Neural cell (in vitro differentiated cells): ENCODE measurements at places on chromosomes 5 and 9. TPM values are rescaled to one million over a fixed set of nuclear protein-coding genes. Genes with fewer than 3 reads are reported as not detected.

Gene FAM240B
- polyA plus RNA-seq, result not detected in 2 replicates

Gene GPR150
- 0.22 TPM in 1 of 2 replicates, not detected in the other for polyA plus RNA-seq

Gene MYORG
- 0.58 and 1.0 TPM in 2 replicates for polyA plus RNA-seq

Gene DIRAS2
- 26.7 and 27.6 TPM in 2 replicates for polyA plus RNA-seq

Gene PDE6A
- polyA plus RNA-seq, result not detected in 2 replicates

Gene RNF208
- polyA plus RNA-seq, result 1.2 and 1.5 TPM in 2 replicates

Gene HEMGN
- polyA plus RNA-seq, result not detected in 2 replicates
